ENCODE measurements at places on chromosomes 1 and 21.

- DNase-seq: no peak
These were observed 7.7 kb upstream of the ECE1 start for GRCh38 chr1:21297975-21298374.

DNA sequence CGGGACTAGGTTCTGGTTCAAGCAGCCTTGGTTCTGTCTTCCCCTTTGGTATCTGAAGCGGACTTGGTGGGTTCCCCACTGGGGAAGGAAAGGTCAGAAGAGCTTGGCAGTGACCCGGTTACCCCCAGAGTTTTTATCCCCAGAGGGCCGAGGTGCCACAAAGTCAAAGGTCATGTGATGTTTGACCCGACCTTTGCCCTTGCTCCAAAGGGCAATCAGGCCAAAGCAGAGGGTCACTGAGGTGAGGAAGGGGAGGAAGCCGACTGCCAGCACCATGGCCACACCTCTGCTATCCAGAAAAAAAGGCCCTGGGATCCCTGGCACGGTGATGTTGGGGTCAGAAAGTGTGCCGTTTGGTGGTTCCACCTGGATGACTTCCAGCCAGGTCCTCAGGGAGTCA is 4.4 kb downstream of the LINGO4 start:
- no peak for DNase-seq

- DNase-seq: no peak
These were observed 99.0 kb upstream of the ADGRL4 start for GRCh38 chr1:79105500-79105899.

- DNase-seq: no peak
These were observed 445.8 kb upstream of the VAMP3 start for GRCh38 chr1:7325254-7325653.

- no peak for DNase-seq
These were observed 108.9 kb upstream of the ZBTB40 start for GRCh38 chr1:22342734-22343191.

DNA sequence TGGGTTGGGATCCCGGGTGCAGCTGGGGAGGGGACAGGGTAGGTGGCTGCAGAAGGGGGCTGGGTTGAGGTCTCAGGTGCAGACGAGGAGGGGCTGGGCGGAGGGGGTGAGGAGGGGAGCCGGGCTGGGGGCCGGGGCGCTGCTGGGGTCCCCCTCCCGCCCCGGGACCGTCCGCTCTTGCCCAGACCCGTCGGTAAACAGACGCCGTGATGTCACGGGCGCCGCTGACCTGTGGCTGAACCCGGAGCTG is 22.3 kb downstream of the DHRS3 start:
- no peak for DNase-seq

GRCh38 chr1:227942021-227942715 is 5.6 kb downstream of the WNT9A start:
- peak; percentile 32 for DNase-seq

- no peak for DNase-seq
These were observed 1652.0 kb downstream of the NCAM2 start for GRCh38 chr21:22650226-22650625.

- no peak for DNase-seq
These were observed 28.3 kb downstream of the PRDX6 start for GRCh38 chr1:173505391-173505790.

- no peak for DNase-seq
These were observed 13.7 kb downstream of the ENO1 start for GRCh38 chr1:8864713-8865344.

DNA sequence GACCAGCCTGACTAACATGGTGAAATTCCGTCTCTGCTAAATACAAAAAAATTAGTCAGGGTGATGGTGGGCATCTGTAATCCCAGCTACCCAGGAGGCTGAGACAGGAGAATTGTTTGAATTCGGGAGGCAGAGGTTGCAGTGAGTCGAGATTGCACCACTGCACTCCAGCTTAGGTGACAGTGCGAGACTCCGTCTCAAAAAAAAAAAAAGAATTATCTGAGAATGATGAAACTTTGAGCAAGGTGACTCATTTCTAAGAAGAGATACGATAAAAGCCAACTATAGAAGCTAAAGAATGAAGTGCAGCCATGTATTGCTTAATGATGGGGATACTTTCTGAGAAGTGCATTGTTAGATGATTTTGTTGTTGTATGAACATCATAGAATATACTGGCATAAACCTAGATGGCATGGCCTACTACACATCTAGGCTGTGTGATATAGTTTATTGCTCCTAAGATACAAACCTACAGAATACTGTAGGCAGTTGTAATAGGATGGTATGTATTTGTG is 64.7 kb downstream of the SNRPE start:
- no peak for DNase-seq

- peak; percentile 74 for DNase-seq
These were observed 38.6 kb upstream of the GADD45A start for GRCh38 chr1:67646145-67647035.

DNA sequence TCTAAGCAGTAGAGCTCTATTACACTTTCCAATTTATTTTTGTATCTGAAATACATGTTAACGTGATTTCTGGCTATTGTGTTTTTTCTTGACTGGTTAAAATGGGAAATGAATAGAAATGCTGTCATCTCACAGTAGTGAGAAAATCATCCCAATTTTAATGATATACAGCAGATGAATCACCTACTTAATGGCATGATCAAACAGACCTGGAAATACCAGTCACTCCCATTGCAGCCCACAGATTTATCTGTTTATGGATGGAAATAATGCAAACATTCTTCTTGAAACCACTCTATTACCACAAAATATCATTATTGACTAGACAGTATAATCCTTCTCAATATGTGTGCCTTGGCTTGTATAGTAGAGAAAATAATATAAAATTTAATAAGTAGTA is 497.8 kb upstream of the ADAMTS5 start:
- no peak for DNase-seq

- DNase-seq: no peak
These were observed 77.7 kb downstream of the MRPL37 start for GRCh38 chr1:54277451-54278341.

DNA sequence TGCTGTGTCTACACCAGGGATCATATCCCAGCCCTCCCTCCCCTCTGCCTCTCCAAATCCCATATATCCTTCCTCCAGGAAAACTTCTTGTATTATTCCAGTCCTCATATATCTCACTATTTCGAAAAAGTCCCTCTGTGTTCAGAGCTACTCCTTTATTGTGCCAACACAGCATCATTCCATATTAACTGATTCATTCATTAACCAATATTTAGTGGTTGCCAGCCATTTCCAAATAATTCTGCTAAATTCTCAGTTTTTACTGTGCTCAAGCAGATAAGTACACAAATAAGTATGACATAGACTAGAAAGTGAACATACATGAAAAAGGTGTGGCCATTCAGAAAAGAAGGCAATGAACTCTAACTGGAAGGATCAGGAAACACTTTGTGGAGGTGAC is 241.6 kb upstream of the DUSP10 start:
- no peak for DNase-seq

GRCh38 chr1:194300340-194300739 is 1113.9 kb upstream of the B3GALT2 start:
- no peak for DNase-seq

DNA sequence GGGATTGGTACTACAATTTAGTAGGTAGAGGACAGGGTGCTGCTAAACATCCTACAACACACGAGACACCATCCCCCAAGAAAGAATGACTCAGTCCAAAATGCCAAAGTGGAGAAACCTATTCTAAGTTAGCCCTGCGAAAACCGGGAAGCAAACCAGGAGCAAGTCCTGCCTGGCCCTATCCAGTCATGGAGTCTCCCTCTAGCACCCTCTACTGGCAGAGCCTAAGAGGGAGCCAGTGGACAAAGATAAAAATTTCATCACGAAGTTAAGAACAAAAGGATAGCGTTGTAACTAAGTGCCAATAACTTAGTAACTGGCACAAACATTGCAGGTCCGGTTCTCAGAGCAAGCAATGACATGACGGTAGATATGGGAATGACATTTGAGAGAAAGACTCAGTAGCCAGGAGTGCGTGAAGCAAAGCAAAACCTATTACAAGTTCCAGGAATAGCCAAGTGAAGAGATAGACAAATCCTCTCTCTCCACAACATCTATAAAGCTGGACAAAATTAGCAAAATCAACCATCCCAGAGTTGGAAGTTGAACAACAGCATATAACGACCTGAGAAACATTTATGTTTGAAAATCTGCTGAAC is 383.5 kb downstream of the OMA1 start:
- peak; percentile 54 for DNase-seq

DNA sequence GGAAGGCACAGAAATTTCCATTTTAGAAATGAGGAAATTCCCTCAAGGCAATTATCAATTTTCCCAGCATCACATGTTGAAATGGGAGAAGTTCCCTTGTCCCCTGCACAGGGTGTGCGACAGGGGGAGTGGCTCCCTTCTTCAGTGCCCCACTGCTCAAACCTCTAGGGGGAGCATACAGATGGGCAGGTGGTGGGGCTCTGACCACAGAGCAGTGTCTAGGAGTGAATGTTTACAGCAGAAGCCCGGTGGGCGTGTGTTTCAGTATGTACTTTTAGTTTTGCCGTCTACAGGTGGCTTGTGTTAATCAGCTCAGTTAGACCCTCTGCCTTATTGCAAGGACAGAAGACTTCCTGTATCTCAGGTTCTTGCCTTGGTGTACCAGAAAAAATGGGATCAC is 493.7 kb upstream of the PLXNA2 start:
- DNase-seq: peak; percentile 14

DNA sequence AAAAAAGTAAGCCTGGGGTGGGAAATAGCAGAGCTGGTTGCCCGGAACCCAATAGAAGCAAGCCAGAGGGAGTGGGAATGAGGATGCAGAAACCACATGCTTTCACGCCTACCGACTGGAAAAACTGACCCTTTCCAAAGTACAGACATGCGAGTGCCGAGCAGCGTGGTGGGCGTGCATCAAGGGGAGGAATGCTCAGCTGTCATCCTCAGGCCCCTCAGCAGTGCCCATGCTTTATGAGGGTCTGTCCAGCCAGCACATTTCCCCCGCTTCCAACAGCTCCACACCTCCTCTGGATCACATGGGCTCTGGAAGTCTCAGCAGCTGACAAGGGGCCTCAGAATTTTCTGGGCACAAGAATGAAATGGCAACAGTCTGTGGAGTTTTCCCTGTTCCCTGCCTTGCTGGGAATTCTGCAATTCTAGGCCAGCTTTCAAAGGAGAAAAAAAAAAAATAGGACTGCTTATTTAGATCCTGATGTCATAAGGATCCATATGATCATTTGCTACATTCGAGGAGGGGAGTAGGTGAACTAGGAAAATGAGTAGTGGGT is 19.1 kb upstream of the IKBKE start:
- no peak for DNase-seq

DNA sequence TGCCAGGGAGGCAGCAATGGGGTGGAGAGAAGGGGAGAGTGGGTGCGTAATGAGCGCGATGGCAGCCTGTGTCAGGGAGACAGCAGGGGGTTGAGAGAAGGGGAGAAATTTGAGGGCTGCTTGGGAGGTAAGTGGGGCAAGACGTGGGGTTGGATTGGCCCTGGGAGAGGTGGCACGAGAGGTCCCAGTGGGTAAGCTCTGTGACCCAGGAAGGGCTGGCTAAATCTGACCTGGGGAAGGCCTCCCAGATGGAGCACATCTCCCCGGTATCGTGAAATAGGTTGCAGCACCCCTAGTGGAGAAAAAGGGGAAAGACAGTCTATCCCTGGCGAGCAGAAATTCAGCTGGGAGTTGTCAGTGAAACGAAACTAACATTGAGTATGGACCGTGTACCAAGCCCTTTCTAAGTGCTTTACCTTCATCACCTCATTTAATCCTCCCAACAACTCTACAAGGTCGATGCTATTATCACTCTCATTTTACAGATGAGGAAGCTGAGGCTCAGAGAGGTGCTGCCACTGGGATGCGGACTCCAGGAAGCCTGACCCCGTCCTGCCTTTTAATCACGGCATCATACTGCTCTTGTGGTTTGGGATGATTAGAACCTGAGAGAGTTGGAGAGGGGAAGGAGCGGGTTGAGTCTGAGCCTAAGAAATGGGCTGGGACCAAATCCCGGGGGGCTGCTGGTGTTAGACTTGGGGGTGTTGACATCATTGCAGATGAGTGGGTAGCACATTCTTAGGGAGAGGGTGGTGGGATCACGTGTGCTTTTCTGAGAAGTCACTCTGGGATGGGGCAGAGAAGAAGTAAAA is 56.6 kb upstream of the RPL11 start:
- DNase-seq: peak; percentile 46

DNA sequence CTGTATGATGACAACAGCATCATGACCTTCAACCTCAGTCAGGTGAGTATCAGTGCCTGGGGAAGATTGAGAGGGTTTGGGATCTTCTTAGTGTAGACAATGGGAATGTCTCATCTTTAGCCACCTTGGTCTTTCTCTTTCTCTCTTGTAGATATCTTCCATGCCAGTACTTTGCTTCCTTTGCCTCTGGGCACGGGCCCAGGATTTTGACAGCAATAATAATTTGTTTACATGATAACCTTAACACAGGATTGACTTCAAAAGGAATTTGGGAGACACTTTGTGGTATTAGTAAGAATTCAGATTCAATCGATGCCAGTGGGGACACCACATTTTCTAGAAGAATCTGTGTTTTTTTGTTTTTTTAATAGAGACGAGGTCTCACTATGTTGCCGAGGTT is 12.1 kb upstream of the PIGV start:
- no peak for DNase-seq

DNA sequence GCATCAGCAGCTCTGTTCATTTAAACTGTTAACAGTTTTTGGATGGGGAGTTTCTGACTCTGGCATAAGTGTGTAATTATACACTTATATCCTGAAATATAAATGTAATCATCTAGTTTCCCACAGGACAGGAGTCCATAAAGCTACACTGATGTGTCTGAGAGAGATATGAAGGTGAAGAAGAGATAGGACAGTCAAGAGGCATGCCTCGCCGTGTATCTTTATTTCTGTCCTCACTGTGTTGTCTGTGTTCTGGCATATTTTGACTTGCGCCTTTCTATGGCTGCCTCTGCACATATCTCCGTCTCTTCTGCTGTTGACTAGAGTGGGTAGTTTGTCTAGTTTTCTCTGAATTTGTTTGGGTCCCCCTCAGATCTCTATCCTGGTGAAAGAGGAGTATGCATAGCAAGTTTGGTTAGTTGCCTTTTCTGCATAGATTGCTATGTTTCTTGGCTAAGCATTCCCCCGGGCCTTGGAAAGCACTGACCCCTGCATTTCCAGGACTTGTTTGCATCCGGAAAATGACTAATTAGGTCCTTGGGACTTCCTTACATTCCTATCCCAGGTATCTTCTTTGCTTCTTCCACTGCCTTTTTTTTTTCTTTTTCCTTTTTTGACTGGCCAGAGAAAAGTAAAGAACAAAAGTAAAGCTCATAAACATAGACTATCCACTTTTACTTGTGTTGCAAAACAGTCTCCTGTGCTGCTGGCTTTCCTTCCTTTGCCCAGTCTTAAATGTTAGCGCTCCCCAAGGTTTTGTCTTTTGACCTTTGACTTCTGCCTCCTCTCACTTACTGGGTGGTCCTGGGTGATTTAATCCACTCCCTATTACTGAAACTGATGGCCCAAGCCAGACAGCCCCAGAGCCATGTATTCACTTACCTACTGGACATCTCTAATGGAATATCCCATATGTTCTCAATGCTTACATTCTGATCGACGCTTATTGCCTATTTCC is 27.6 kb upstream of the CNN3 start:
- DNase-seq: no peak

- no peak for DNase-seq
These were observed 71.6 kb upstream of the RUNX1 start for GRCh38 chr21:35120631-35121180.

Measured in BE2C (cell line).